ENCODE measurements at places on chromosomes 1 and 21. TPM values are rescaled to one million over a fixed set of nuclear protein-coding genes. Genes with fewer than 3 reads are reported as not detected.

GRCh38 chr1:196380316-196380715, 227.9 kb downstream of the KCNT2 start:
- H3K4me3 ChIP-seq = no peak overlapping the region
- DNase-seq = no peak
- H3K27me3 ChIP-seq = no peaks in the 10 kb centered on the region
- peaks cover 10% of the 10 kb centered on the region for H3K4me1 ChIP-seq

Gene RASSF5
- total RNA-seq = 3.6 TPM

DNA sequence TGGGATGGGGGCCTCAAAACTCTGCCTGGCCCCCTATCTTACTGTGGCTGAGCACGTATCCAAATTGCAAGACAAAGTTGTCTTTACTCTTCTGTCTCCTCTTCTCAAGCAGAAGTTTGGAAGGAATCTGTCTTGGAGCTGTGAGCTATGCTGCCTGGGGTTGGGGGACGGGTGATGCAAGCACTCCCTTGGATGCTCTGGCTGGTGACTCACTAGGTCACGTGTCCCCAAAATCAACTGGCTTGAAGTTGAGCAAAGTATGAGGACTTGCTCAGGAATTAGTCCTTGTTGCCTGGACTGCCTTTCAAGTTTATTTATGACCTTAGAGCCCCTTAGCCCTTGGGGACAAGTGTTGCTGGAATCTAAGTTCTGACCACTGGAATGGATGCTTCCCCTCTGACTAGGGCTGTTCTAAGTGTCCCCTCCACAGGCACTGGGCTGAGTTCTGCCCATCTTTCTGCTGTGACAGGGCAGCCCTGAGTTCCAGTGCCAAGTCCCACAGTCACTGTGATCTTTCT, 269.5 kb downstream of the HHAT start:
- peaks cover 16% of the 10 kb centered on the region for H3K4me1 ChIP-seq
- no peaks in the 10 kb centered on the region for H3K27me3 ChIP-seq
- H3K36me3 ChIP-seq = no peaks in the 10 kb centered on the region
- H3K4me3 ChIP-seq = no peak overlapping the region
- no peak overlapping the region for H3K27ac ChIP-seq

GRCh38 chr1:207745839-207746767, 5.8 kb upstream of the CD46 start:
- no peaks in the 10 kb centered on the region for H3K4me1 ChIP-seq
- H3K36me3 ChIP-seq = no peaks in the 10 kb centered on the region
- DNase-seq = no peak
- no peaks in the 10 kb centered on the region for H3K27me3 ChIP-seq
- no peak overlapping the region for H3K27ac ChIP-seq

Gene EXO1
- not detected for total RNA-seq

GRCh38 chr1:111085676-111086075, 54.2 kb downstream of the DRAM2 start:
- no peak overlapping the region for H3K27ac ChIP-seq
- H3K27me3 ChIP-seq = no peaks in the 10 kb centered on the region
- no peaks in the 10 kb centered on the region for H3K4me1 ChIP-seq
- H3K4me3 ChIP-seq = no peak overlapping the region

DNA sequence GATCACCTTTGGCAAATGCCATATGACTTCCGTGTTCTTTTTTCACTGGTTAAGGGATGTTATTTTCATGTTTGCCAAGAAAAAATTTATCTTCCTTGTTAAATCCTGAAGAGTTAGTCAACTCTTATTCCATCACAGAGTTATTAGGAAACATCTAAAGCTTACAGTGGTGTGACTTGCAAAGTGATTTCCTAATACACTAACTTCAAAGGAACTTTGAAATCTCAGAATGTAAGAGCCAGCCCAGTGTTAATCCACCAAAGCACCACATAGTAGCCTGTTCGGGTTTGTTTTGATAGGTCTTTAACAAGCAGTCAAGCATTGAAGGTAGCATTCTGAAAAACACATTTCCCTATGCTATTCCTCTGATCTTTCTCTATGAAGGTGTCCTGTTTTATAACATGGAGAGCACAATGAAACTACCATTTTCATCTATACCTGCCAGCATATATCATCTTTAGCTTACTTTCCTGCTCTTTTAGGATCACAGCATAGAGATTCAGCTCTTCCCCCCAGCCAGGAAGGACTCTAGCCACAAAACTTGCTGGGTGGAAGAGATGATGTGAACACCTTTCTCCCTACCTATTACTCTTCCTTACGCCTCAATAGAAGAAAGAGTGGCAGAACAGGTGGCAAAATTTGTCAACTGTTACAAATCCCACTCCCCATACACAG, 82.4 kb upstream of the MAGI3 start:
- no peaks in the 10 kb centered on the region for H3K4me1 ChIP-seq
- no peak overlapping the region for H3K27ac ChIP-seq
- DNase-seq = no peak
- H3K27me3 ChIP-seq = no peaks in the 10 kb centered on the region
- no peak overlapping the region for H3K4me3 ChIP-seq
- no peaks in the 10 kb centered on the region for H3K36me3 ChIP-seq

DNA sequence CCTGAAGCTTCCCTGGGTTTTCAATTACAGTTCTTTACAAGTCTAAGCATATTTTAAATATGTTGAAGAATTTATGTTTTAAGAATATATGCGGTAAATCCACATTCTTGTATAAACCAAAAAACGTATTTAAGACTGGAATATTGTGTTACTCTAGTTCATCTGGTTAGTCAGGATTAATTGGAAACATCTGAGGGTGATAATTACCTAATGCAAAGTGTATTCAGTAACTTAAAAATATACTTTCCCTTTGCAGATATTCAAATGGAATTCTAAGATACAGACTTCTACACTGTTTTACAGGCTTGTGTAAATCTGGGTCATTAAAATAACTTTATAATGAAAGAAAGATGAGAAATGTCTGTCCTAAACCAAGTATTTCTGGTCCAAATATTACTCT, 302.0 kb downstream of the VAV3 start:
- peaks cover 5% of the 10 kb centered on the region for H3K4me1 ChIP-seq
- DNase-seq = no peak
- no peaks in the 10 kb centered on the region for H3K36me3 ChIP-seq
- no peak overlapping the region for H3K27ac ChIP-seq
- H3K27me3 ChIP-seq = no peaks in the 10 kb centered on the region
- no peak overlapping the region for H3K4me3 ChIP-seq

GRCh38 chr1:208150833-208151458, 93.2 kb downstream of the PLXNA2 start:
- peaks cover 42% of the 10 kb centered on the region for H3K4me1 ChIP-seq
- no peak overlapping the region for H3K4me3 ChIP-seq
- H3K27ac ChIP-seq = peak overlapping the region; percentile 24

DNA sequence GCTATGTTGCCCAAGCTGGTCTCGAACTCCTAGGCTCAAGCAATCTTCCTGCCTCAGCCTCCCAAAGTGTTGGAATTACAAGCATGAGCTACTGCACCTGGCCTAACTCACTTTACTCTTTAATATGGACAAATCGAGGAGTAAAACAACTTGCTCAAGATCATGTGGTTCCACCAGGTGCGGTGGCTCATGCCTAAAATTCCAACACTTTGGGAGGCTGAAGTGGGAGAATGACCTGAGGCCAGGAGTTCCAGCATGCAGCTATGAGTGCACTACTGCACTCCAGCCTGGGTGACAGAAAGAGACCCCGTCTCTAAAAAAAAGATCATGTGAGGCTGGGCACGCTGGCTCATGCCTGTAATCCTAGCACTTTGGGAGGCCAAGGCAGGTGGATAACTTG, 2.0 kb downstream of the INPP5B start:
- H3K36me3 ChIP-seq = no peaks in the 10 kb centered on the region
- no peak overlapping the region for H3K27ac ChIP-seq
- DNase-seq = no peak

Gene OR6K3
- total RNA-seq = not detected

Gene SPRR5
- not detected for total RNA-seq

GRCh38 chr1:150549496-150550221, 451 bp downstream of the ADAMTSL4 start:
- DNase-seq = peak; percentile 83
- H3K4me3 ChIP-seq = peak overlapping the region; percentile 46
- H3K4me1 ChIP-seq = peaks cover 55% of the 10 kb centered on the region
- no peaks in the 10 kb centered on the region for H3K36me3 ChIP-seq

- H3K27ac ChIP-seq = no peak overlapping the region
- no peaks in the 10 kb centered on the region for H3K4me1 ChIP-seq
- H3K27me3 ChIP-seq = no peaks in the 10 kb centered on the region
- no peaks in the 10 kb centered on the region for H3K36me3 ChIP-seq
- no peak overlapping the region for H3K4me3 ChIP-seq
Observed at GRCh38 chr1:225896937-225897549, 8.1 kb upstream of the LEFTY1 start.

DNA sequence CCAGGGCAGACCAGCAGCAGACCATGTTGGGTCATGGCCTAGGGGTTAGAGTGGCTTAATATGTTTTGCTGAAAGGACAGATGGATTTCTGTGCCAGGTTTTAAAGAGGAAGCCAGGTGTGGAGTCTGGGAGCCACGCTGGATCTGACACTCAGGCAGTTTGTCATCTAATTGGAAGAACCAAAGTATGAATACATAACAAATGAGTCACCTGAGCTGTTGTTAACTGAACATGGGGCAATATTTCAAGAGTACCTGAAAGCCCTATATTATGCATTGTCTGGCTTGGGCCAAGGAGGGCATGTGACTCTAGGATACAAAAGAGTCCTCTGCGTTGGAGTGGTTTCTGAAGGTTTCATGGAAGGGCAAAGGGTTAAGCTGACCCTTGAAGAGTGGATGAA, 70.6 kb downstream of the LMO4 start:
- H3K27ac ChIP-seq = no peak overlapping the region
- H3K4me1 ChIP-seq = no peaks in the 10 kb centered on the region
- H3K27me3 ChIP-seq = no peaks in the 10 kb centered on the region

GRCh38 chr1:164518692-164519332, 40.2 kb upstream of the PBX1 start:
- H3K27ac ChIP-seq = no peak overlapping the region
- no peak overlapping the region for H3K4me3 ChIP-seq
- no peaks in the 10 kb centered on the region for H3K4me1 ChIP-seq
- DNase-seq = no peak

- DNase-seq = no peak
- H3K36me3 ChIP-seq = no peaks in the 10 kb centered on the region
- H3K27ac ChIP-seq = no peak overlapping the region
- H3K4me3 ChIP-seq = no peak overlapping the region
Observed at GRCh38 chr1:87143413-87144135, 185.1 kb upstream of the LMO4 start.

GRCh38 chr1:108661030-108661609, at the start of gene HENMT1:
TSS of gene HENMT1 (minus strand) at chr1:108661093. CDS start at chr1:108659884, 1,209 bp downstream.
- DNase-seq = peak; percentile 79
- H3K27me3 ChIP-seq = no peaks in the 10 kb centered on the region
- no peaks in the 10 kb centered on the region for H3K4me1 ChIP-seq
- H3K27ac ChIP-seq = peak within 1 kb of the TSS; percentile 84
- H3K36me3 ChIP-seq = no peaks in the 10 kb centered on the region

DNA sequence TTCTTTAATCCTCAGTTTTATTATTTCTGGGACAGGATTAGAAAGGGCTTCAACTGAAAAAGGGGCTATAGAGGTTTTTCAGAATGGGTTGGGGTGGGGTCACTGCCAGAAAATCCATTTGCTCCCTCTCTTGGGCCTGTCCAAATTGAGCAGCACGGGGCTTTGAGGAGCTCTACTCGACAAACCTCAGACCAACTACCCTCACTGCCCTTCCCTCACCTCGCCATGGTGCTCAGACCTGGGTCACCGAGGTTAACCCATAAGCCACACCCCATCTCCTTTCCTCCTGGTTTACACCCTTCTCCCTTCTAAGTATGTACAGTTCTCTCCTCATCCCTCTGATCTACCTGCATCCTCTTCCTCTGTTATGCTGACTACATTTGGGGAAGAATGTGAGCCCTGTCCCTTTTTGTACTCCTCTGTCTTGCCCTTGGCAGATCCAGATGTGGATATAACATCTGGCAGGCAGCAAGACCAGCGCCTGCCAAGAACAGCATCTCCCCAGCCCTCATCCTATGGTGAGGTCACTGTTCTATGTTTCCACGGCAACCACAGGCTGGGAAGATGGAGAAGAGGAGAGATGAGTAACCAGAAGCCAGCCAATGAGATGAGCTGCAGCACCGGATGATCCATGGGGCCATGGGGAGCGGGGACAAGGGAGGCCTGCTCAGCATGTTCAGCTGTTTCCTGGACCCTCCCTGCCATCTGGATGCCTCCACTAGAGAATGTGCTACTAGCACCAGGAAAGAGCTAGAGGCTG, 3.7 kb upstream of the FABP3 start:
- no peak overlapping the region for H3K4me3 ChIP-seq
- H3K27ac ChIP-seq = no peak overlapping the region
- no peaks in the 10 kb centered on the region for H3K27me3 ChIP-seq
- H3K4me1 ChIP-seq = peaks cover 34% of the 10 kb centered on the region

Gene PPOX
- total RNA-seq = 30.9 TPM

- DNase-seq = peak; percentile 87
- no peaks in the 10 kb centered on the region for H3K36me3 ChIP-seq
- no peak overlapping the region for H3K4me3 ChIP-seq
- peak overlapping the region; percentile 54 for H3K27ac ChIP-seq
Observed at GRCh38 chr1:228964178-228965089, 229.2 kb downstream of the RHOU start.

Gene SERPINC1
- total RNA-seq = not detected
